ENCODE measurements at places on chromosomes 6 and 20. TPM values are rescaled to one million over a fixed set of nuclear protein-coding genes. Genes with fewer than 3 reads are reported as not detected.

Gene TXLNB
- total RNA-seq: 2.9 TPM

GRCh38 chr20:31712564-31713311 lies 9.9 kb downstream of the BCL2L1 start:
- peak overlapping the region; percentile 59 for H3K4me3 ChIP-seq
- peak; percentile 83 for DNase-seq
- H3K36me3 ChIP-seq: no peaks in the 10 kb centered on the region
- H3K4me1 ChIP-seq: peaks cover 77% of the 10 kb centered on the region
- H3K27ac ChIP-seq: peak overlapping the region; percentile 100

Gene TNXB
- total RNA-seq: 32.9 TPM

- no peaks in the 10 kb centered on the region for H3K4me1 ChIP-seq
- H3K36me3 ChIP-seq: no peaks in the 10 kb centered on the region
- no peak overlapping the region for H3K27ac ChIP-seq
- H3K27me3 ChIP-seq: no peaks in the 10 kb centered on the region
- H3K4me3 ChIP-seq: no peak overlapping the region
Measured at GRCh38 chr6:39075010-39075686, 26.6 kb downstream of the GLP1R start.

All from breast epithelium (tissue), 4 donors.